HCT116 (cell line): ENCODE measurements at places on chromosomes 2 and 18. TPM values are rescaled to one million over a fixed set of nuclear protein-coding genes. Genes with fewer than 3 reads are reported as not detected.

DNA sequence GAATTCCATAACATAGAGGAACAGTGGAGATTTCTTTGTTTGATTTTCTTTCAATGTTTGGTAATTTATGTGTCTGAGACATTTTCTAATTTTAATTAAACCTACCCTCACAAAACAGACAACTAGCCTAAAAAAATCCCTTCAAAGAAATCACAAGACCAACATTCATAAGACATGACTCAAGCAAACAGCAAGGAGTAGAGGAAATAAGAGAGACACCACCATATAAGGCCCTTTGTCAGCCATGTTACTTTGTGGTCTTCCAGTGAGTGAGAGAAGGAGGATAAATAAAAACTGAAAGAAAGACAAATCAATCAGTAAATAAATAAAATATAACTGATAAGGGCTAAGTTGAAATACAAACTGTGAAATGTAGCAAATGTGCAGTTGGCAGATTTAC lies 830.8 kb upstream of the SLC39A10 start:
- no peak for DNase-seq

IL1R2 gene
- total RNA-seq = 0.52 TPM

DNA sequence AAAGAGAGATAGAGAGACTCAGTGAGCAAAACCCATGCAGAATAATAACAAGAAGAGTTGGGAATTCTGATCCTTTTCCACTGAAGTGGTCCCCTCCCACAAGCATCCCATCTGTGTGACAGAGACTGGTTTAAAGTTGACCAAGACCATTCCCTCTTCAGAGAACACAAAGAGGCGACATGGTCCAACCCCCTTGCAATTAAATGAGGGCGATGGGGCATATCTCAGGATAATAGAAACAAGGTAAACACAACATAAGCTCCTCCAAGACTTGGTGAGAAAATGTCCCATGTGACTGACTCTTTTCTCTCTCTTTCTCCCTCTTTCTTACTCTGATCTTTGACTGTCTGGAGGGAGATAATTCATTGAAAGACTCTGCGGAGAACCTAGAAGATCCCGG lies 526.7 kb downstream of the SOX11 start:
- DNase-seq = no peak

DNA sequence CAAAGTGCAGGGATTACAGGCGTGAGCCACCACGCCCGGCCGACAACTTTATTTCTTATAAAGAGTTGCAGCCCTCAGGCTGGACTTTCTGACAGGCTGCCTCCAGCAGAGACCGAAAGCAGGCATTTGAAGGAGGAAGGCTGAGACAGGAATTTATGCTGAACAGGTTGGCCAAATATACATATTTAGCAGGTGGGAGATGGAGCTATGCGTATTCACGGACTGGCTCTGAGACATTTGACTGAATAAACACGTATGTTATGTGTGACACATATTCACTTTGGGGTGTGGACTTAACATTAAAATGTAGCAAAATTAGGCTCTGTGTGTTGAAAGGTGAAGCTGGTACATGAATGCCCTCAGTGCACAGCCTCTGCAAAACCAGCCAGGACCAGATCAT lies 65.9 kb downstream of the SNTG2 start:
- no peak for DNase-seq

USP34 gene
- total RNA-seq = 76.3 TPM

OTOS gene
- total RNA-seq = not detected

GRCh38 chr18:54030434-54030833 lies 194.0 kb downstream of the MBD2 start:
- DNase-seq = no peak

GRCh38 chr18:6488956-6489355 lies 74.2 kb upstream of the L3MBTL4 start:
- DNase-seq = no peak

KIF1A gene
- total RNA-seq = 0.27 TPM
